ENCODE measurements at places on chromosomes 11 and 22. TPM values are rescaled to one million over a fixed set of nuclear protein-coding genes. Genes with fewer than 3 reads are reported as not detected.

Gene SYT9
- 2.4 TPM for total RNA-seq

Gene LYVE1
- total RNA-seq, result not detected

Gene TYR
- not detected for total RNA-seq

Gene RAB38
- 16.0 TPM for total RNA-seq

- H3K4me3 ChIP-seq, result no peak overlapping the region
- H3K27me3 ChIP-seq, result no peaks in the 10 kb centered on the region
- H3K4me1 ChIP-seq, result no peaks in the 10 kb centered on the region
- no peaks in the 10 kb centered on the region for H3K36me3 ChIP-seq
- H3K27ac ChIP-seq, result no peak overlapping the region
- no peak for DNase-seq
Measured at GRCh38 chr11:74568028-74568427, 24.4 kb upstream of the POLD3 start.

GRCh38 chr22:17562906-17563870 lies at the start of gene SLC25A18:
Gene SLC25A18 (plus strand): TSS chr22:17563498. CDS start chr22:17579945, 16,447 bp downstream.
- 0 out of 2 replicates have a peak within 1 kb of the TSS, but pooled peaks have one; percentile 7 for H3K4me3 ChIP-seq
- H3K27ac ChIP-seq, result peak within 1 kb of the TSS; percentile 59
- peak; percentile 56 for DNase-seq
- H3K4me1 ChIP-seq, result peaks cover 12% of the 10 kb centered on the region
- H3K27me3 ChIP-seq, result no peaks in the 10 kb centered on the region

- no peak within 1 kb of the TSS for H3K4me3 ChIP-seq
- no peaks in the 10 kb centered on the region for H3K4me1 ChIP-seq
- DNase-seq, result no peak
- H3K27me3 ChIP-seq, result no peaks in the 10 kb centered on the region
- H3K27ac ChIP-seq, result no peak within 1 kb of the TSS
Measured at GRCh38 chr22:36252754-36253522, at the start of gene APOL1. Gene APOL1 (plus strand): TSS chr22:36253133. CDS start chr22:36254956, 1,823 bp downstream.

- no peak for DNase-seq
- H3K36me3 ChIP-seq, result no peaks in the 10 kb centered on the region
- H3K4me3 ChIP-seq, result no peak overlapping the region
- no peaks in the 10 kb centered on the region for H3K4me1 ChIP-seq
- no peak overlapping the region for H3K27ac ChIP-seq
- no peaks in the 10 kb centered on the region for H3K27me3 ChIP-seq
Measured at GRCh38 chr22:37940698-37941376, 12.6 kb downstream of the C22orf23 start.

DNA sequence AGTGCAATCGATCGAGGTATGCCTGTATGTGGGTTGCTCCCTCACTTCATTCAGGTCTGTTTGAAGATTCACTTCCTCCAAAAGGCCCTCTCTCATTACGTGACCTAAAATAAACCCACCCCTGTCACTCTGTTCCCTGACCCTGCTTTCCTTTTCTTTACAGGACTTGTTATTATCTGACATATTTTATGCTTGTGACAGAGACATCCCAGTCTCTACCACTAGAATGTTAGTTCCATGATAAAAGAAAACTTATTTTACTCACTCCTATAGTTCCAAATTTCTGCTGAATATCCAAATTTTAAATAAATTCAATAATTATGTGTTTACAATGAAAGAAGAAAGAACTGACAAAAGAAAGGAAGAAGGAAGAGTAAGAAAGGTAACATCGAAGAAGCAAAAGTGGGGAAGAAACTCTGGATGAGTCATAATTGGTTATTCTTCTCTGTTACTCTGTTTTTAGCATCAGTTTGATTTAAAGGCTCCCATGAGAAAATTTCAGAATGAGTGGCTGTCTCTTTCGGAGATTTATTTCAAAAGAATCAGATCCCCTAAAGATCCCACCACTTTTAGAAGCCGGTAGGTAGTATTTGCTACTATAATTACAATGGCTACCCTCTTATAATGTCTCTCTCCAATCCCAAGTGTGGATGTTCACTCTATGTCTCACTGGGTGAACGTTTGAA lies 33.5 kb downstream of the ENTHD1 start:
- no peaks in the 10 kb centered on the region for H3K4me1 ChIP-seq
- DNase-seq, result no peak
- H3K27ac ChIP-seq, result no peak overlapping the region
- H3K27me3 ChIP-seq, result no peaks in the 10 kb centered on the region

Gene SMIM38
- total RNA-seq, result 0.20 TPM
